ENCODE measurements at places on chromosomes 3 and 15.

- DNase-seq: peak; percentile 78
Observed at GRCh38 chr3:9769426-9770275, at the start of gene CAMK1. Gene CAMK1 (minus strand): TSS chr3:9769947. CDS start chr3:9767749, 2,198 bp downstream.

- no peak for DNase-seq
Observed at GRCh38 chr15:85024509-85025336, 43.1 kb downstream of the PDE8A start.

- no peak for DNase-seq
Observed at GRCh38 chr15:90294601-90295269, 29.3 kb downstream of the NGRN start.

GRCh38 chr15:90004671-90005070 lies 3.5 kb downstream of the ZNF710 start:
- no peak for DNase-seq

GRCh38 chr15:80587007-80587406 lies 108.1 kb upstream of the ABHD17C start:
- no peak for DNase-seq

GRCh38 chr3:27094721-27095120 lies 274.5 kb downstream of the NEK10 start:
- no peak for DNase-seq

DNA sequence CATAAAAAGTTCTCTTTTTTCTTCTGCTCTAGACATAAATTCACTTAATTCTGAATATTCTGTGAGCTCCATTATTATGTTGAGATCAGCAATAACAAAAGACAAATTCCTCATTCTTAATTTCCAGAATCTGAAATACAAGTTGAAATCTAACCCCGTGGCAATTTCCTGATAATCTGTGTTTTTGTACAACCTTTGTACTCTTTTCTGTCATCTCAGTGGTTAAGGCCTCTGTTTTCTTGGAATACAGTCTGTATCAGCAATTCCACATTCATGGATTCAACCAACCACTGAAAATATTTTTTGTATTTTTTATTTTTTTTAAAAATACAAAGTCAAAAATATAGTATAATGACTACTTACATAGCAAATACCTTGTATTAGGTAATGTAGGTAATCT lies 8.7 kb downstream of the CCR8 start:
- no peak for DNase-seq

GRCh38 chr3:195906865-195907683 lies 1.3 kb downstream of the TNK2 start:
- DNase-seq: peak; percentile 87

- no peak for DNase-seq
Observed at GRCh38 chr3:29212789-29213433, 68.0 kb upstream of the RBMS3 start.

DNA sequence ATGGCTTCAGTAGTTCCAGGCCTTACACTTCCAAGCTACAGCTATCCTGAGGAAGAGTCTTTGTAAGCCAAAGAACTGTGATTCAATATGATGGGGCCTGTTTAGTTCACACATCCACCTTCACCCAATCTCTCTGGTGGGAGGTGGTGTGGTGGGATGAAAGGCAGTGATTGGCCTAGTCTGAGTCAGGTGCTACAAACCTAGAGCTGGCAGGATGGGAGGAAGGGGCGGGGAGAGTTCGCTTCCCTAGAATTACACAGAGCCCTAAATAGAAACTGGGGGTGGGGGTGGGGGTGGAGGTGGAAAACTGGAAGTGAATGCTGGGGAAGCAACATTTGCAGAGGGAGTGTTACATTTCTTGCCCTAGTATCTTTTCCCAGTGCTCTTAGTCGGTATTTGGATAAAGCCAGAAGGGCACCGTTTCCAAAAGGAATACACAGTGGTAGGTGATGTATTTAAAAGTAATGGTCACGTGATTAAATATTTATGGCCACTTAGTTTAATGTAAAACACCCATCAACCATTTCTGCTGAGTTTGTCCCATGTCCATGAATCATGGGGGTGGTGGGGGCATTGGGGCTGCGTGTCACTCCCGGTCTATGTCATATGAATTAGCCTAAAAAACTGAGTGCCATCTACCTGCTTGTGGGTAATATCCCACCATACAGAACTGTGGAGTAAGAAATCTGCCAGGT lies 247.6 kb upstream of the PROK2 start:
- no peak for DNase-seq

DNA sequence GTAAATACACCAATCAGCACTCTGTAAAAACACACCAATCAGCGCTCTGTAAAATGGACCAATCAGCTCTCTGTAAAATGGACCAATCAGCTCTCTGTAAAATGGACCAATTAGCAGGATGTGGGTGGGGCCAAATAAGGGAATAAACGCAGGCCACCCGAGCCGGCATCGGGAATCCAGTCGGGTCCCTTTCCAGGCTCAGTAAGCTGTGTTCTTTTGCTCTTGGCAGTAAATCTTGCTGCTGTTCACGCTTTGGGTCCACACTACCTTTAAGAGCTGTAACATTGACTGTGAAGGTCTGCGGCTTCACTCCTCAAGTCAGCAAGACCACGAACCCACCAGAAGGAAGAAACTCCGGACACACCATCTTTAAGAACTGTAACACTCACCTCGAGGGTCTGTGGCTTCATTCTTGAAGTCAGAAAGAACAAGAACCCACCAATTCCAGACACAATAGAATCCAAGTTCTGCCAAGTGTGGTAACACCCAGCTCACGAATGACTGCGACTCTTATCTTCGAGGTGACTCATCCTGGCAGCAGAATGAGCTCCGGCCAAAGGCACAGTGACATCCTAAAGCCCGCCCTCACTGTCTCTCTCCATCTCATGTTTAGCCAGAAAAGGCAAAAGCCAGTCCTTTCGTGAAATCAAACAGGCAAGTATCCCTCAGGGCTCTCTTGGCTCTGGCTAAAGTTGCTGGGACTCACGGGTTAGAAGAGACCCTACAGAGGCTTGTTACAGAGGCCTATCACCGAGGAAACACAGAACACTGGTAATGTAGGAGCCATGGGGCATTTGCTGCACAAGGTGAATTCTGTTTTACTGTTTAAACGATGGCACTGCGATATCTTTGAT lies 155.2 kb downstream of the FAM43A start:
- DNase-seq: no peak

GRCh38 chr15:27676647-27677046 lies 422.5 kb downstream of the OCA2 start:
- no peak for DNase-seq

- no peak for DNase-seq
Observed at GRCh38 chr3:43076857-43077256, 29.0 kb downstream of the POMGNT2 start.

GRCh38 chr15:70742928-70743327 lies 20.4 kb downstream of the UACA start:
- no peak for DNase-seq

DNA sequence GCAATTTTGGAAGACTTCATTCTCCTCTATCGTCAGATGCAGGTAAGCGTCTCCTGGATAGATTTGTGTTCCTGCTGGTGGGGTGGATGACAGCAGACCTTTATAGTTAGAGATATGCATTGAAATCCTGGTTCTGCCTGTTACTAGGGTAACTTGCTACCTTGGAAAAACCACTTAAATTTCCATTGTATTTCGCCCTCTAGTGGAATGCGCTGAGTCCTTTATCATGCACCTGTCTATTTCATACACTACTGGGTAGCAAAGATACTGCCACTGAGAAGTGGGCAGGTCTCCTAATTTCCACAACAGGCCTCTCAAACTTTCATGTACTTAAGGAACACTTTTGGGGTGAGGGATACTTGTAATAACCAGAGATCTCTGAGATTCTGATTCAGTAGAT lies 209.5 kb upstream of the SUCLG2 start:
- no peak for DNase-seq

DNA sequence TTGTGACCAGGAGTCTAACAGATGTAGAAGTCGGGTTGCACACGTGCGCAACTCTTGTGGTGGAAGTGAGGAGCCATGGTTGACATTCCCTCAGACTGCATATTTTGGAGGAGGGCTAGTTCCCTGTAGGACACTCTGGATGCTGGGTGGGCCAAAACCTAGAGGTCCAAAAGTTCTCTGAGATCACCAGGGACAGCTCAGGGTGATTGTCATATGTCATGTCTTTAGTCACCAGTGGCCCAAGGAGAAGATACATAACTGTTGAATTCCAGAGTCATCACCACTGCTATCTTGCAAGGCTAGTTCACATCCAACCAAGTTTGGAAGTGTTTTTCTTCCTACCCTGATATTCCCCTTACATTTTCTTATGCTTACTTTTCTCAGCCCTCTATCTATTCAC lies 95.2 kb upstream of the C3orf80 start:
- DNase-seq: no peak

DNA sequence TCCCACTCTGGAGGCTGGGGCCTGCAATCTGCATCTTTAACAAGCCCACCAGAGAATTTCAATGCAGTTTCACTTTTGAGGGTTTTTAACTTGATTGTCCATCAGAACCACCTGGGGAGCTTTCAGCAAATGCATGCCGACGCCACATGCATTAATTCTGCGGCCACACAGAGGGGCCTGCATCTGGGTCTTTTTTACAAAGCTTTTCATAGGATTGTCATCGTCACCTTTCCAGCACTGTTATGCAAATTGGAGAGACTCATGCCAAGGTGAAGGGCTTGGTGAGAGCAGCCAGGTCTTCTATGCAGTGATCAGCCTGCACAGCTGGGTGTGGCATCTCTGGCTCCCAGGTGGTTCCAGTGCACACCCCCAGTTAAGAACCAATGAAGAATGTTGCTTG lies 143.0 kb upstream of the CTDSPL start:
- DNase-seq: no peak

GRCh38 chr3:139611528-139611927 lies 66.2 kb downstream of the NMNAT3 start:
- no peak for DNase-seq

DNA sequence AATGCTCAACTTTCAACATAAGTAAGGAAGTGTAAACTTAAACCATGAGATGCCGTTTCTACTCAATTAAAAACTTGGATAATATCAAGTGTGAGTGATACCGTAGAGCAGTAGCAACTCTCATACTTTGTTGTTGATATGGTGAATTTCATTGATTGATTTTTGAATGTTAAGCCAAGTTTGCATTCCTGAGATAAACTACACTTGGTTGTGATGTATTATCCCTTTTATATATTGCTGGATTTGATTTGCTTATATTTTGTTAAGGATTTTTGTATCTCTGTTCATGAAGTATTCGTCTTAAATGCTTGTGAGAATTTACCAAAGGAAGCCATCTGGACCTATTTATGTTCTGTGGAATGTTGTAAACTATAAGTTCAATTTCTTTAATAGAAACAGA lies 21.7 kb downstream of the SLMAP start:
- no peak for DNase-seq

DNA sequence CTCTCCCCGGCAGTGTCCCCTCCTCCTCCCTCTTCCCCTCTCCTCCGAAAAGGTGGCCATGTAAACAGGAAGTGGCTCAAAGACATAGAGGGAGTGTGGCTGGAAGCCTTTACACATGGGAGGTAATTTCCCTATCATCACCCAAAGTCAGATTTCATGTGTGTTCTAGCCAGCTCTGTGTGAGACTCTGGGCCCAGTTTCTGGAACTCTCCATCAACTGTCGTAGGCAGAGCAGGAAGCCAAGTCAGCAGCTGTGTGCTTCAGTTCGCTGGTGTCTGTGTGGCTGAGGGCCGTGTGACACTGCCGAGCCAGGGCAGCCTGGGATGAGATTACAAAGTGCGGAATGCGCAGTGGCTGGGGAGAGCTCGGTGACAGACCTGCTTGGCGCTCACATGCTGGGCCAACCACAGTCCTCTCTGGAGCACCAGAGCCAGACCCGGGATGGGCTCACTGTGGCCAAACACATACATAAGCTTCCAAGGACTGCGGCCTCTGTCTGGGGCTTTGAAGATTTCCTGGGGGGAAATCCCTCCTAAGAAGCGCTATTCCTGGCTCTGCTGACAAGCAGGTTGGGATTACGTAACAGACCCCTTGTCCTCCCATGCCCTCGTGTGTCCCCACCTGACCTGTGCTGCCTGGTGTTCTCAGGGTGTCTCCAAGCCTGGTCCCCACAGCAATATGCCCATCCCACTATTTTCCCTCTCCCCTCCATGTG lies 50.7 kb downstream of the UMPS start:
- no peak for DNase-seq

DNA sequence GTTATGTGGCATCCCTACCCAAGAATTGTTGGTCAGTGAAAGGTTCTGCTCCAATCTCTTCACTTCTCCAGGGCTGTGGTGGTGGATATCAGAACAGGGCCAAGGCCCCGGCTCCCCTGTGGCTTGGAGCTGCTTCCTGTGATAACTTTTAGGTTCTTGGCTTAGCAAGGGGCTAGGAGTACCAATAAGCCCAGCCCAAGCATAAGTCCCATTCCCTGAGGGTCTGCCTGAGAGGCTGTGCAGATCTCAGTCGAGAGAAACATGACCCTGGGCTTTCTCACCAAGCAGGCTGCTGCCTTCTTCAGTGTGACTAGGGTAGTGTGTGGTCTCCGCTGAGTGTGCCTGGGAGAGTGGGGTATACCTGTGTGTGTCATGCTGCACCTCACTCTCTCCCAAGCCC lies 7.1 kb downstream of the CLK3 start:
- DNase-seq: no peak

DNA sequence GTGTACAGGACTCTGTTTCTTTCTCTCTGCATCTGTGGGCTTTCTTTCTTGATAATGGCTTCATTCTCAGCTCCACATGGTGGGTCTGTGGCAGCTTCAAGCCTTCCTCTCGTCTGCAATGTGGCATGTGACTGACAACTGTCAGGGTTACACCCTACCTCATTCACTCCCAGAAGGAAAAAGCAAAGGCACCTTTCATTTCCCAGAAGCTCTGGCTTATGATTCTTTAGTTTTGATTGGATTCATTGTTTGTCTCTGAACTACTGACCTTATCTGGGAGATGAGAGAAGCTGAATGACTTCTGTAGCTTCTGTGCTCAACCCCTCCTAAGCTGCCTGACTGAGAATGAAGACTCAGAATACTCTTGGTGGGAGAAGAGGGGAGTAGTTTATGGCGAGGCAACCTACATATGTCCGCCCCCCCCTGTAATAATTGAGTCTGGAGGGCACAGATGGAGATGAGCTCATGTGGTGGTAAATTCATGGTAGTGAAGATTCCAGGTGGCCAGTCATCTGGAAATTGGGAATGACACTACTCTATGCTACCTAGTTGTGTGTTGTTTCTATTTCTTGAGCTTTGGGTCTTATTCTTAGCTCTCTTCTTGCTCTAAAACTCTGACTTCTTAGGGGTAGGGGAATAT lies 38.4 kb downstream of the KCNAB1 start:
- no peak for DNase-seq

GRCh38 chr3:138942861-138943623 lies 3.9 kb downstream of the FOXL2 start:
- no peak for DNase-seq

All from activated CD8-positive, alpha-beta memory T cell treated with anti-CD3 and anti-CD28 coated beads, Interleukin-2, amount 10 ng/mL, durations not matched to agents 7 days and 5 days (primary cell).